ENCODE measurements at places on chromosomes 5 and 9.

DNA sequence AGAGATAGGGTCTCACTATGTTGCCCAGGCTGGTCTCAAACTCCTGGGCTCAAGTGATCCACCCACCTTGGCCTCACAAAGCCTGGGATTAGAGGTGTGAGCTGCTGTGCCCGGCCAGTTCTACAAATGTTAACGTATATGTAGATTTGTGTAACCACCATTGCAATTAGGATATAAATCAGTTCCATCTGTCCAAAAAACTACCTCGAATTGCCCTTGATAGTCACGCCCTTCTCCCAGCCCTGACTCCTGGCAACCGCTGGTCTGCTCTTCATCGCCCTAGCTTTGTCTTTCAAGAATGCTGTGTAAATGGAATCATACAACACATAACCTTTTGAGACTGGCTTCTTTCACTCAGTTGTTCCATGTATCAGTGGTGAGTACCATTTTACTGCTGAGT lies 46.1 kb upstream of the PPARGC1B start:
- DNase-seq: no peak

DNA sequence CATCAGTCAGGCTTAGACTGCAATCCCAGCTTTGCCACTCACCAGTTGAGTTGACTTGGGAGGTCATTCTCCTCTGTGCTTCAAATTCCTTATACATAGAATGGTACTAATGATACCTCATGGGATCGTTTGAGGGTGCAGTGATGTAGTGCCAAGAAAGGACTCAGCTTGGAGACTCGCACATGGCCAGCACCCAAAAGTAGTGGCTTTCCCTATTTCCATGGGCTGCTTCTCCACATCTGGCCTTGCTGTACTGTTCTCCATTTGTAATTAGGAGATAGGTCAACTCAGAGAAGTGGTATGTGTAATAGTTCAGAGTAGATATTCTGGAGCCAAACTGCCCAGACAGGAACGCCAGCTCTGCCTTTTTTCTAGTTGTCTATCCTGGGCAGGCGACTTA lies 5.5 kb downstream of the CCL19 start:
- no peak for DNase-seq

GRCh38 chr9:34493972-34494535 lies 28.7 kb downstream of the ENHO start:
- DNase-seq: no peak

DNA sequence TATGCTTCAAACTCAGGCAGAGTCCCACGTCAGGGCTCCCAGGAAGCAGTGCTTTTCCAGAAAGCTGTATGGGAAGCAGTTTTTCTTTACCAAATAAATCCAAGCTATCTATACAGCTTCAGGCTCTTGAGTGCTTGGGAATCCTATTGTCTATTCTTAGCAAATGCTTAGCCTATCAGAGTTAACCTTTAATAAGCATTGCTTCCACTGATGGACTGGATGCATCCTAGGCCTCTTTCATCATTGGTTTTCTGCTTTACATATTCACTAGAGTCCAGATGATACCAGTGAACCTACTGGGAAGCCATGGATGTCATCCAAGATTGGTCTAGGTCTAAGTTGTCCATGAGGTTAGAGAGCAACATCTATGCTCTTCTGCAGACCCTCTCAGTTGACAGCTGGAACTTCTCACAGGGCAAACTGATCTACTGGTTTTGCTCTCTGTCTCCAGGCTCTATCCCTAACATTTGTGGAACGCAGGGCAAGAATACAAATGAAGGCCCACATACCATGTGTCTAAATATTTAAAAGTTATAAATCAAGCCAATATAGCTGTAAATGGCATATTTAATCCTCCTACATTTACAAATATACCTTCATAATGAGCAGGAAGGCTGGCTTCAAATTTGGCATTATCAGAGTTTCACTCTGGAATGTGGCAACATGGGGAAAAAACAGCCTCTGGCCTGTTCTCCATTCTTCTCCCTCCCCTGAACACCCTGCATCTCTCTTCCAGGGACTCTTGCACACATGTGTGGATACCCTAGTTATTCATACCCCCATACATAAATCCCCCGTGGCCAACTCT lies 49.8 kb upstream of the PLPP1 start:
- DNase-seq: no peak

DNA sequence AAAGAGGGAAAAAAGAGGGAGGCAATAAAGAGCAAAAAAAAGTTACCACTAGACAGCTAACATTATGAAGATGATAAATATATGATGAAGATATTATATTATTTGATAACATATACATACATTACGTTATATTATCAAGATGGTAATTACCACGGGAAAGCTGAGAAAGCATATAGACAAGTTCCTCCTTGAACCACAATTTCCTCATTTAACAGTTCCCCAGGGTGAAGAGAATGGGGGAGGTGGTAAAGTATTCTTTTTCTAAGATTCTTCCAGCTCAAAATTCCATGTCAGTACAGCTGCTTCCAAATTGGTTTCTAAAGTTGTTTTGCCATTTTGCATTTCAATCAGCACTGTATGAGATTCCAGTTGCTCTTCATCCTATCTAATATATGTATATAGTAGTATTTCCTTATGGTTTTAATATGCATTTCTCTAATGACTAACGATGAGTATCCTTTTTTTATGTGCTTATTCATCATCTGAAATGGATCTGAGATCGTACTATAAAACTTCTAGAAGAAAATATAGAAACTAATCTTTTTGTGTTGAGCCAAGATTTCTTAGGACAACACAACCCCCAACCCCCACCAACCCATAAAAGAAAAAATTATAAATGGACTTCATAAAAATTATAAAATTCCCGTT lies 49.5 kb upstream of the C9orf72 start:
- DNase-seq: no peak

DNA sequence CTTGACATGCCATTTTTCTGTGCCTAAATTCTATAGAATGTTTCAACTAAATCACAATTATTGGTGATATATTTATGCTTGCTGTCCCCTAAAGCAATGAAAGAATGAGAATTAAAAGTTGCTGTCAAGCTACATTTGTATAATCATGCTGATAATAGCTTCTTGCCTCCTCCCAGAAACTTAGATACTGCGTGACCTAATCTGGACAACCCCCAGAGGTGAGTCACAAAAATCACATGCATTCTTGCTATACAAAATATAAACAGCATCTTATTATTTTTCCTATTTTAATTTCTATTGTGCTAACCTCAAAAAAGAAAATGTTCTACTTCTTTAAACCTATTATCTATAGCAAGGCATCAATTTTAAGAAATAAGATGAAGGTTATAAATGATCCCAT lies 995.8 kb upstream of the ACO1 start:
- no peak for DNase-seq

- no peak for DNase-seq
Observed at GRCh38 chr5:145218019-145218418, 617.1 kb downstream of the PRELID2 start.

DNA sequence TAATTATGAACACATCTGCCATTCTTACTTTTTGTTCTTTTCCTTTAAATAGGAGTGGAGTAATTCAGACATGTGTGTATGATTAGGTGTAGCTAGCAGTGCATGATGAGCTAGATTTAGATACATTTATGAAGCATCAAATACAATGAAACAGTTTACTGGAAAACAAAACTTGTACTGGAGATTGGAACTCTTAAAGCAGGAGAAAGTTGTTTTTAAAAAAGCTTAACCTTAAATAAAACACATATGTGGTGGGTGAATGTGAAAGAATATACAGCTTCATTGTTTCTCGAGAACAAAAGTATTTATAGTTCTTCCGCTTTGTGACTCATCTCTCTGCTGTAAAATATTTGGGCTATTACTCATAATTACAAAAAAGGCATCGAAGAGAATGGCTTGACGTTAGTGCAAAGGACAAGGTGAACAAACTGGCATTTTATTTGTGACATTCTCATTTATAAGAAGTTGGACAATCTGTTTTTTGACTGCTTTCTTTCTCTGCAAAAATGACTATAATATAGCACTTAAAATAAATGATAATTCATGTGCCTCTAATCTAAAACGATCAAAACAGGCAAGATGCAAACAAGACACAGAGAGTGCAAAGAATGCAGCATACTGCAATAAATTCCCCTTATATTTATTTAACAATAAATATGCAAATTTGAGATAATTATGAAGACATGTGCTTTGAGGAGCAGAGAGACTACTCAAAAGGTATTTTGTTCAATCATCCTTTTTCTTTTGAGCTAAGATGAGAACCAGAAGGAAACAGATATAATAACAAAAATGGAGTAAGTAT lies 478.8 kb downstream of the CETN3 start:
- DNase-seq: no peak

- no peak for DNase-seq
Observed at GRCh38 chr5:132470010-132470392, 20.6 kb downstream of the IRF1 start.

Measured in NCI-H2029 (cell line).